ENCODE measurements at places on chromosomes 6 and 20. TPM values are rescaled to one million over a fixed set of nuclear protein-coding genes. Genes with fewer than 3 reads are reported as not detected.

Gene OOEP
- total RNA-seq, result 1.1 TPM

Gene CD24
- 1.4 TPM for total RNA-seq

Gene WFDC2
- total RNA-seq, result not detected

Gene GNMT
- total RNA-seq, result 2.6 TPM

Gene SPEF1
- total RNA-seq, result not detected

Gene C6orf141
- total RNA-seq, result not detected

Gene SALL4
- 0.42 TPM for total RNA-seq

Gene SIRPB1
- total RNA-seq, result 7.2 TPM

Gene TNXB
- total RNA-seq, result 15.2 TPM

Gene ATP6V1G2
- total RNA-seq, result 2.1 TPM

DNA sequence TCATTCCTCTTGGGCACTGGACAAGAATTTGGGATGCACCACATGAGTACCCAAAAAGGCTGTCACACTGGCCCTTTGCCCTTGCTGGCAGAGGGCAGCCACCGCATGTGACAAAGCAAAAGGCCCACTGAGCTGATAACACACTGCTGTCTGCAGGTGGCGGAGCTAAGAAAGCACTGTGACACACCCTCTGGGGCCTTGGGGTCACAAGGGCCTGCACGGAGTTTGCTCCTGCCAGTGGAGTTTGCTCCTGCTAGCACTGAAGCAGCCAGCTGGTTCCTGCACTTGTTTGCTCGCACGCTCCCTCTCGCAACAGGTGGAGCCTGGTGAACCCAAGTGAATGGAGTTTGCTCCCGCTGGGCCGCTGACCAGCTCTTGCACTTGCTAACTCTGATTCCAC, 132.6 kb downstream of the LCA5 start:
- H3K27me3 ChIP-seq, result no peaks in the 10 kb centered on the region
- no peak overlapping the region for H3K4me3 ChIP-seq
- no peaks in the 10 kb centered on the region for H3K36me3 ChIP-seq

GRCh38 chr6:66568271-66568670, 861.2 kb upstream of the EYS start:
- no peaks in the 10 kb centered on the region for H3K36me3 ChIP-seq
- H3K4me1 ChIP-seq, result no peaks in the 10 kb centered on the region
- H3K27me3 ChIP-seq, result no peaks in the 10 kb centered on the region
- H3K4me3 ChIP-seq, result no peak overlapping the region

DNA sequence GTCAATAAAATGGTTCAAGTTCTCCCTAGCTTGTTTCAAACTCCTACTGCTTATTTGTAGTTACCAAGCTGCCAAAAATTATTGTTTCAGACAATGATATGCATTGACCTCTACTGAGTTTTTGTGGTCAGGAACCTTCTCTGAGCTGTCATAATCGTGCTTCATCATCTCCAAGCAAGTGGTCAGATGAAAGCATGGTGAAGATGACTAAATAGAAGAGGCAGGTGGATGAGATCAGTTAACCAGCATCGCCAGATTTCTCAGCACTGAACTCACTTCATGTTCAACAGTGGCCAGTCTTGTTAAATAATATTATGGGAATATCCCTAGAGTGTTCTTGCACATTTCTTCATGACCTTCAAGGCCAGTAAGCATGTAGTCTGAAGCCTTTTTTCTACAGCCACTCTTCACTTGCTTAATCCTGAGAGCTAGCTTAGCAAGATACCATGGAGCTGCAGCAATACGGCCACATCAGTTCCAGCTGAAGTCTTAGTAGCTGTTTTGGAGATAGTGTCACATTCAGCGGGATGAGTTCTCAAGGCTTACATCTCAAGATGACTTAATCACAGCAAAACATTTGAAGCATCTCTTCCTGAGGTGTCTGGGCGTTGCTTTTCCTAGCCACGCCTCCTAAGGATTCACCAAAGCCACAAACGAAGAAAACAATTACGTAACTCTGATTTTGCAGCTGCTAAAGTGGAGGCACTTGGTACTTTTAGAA, 101.6 kb upstream of the TMEM30A start:
- no peak overlapping the region for H3K27ac ChIP-seq
- H3K36me3 ChIP-seq, result no peaks in the 10 kb centered on the region
- H3K27me3 ChIP-seq, result no peaks in the 10 kb centered on the region
- DNase-seq, result no peak

GRCh38 chr20:16953858-16954257, 205.7 kb downstream of the OTOR start:
- DNase-seq, result no peak
- no peaks in the 10 kb centered on the region for H3K36me3 ChIP-seq
- no peak overlapping the region for H3K27ac ChIP-seq
- H3K4me3 ChIP-seq, result no peak overlapping the region
- H3K27me3 ChIP-seq, result no peaks in the 10 kb centered on the region

GRCh38 chr6:150297327-150298029, 71.3 kb upstream of the IYD start:
- H3K36me3 ChIP-seq, result no peaks in the 10 kb centered on the region
- H3K27ac ChIP-seq, result no peak overlapping the region
- peaks cover 8% of the 10 kb centered on the region for H3K27me3 ChIP-seq
- no peaks in the 10 kb centered on the region for H3K4me1 ChIP-seq

- H3K4me3 ChIP-seq, result no peak overlapping the region
- H3K27ac ChIP-seq, result no peak overlapping the region
- no peaks in the 10 kb centered on the region for H3K27me3 ChIP-seq
- H3K36me3 ChIP-seq, result no peaks in the 10 kb centered on the region
- DNase-seq, result no peak
Observed at GRCh38 chr6:84897011-84897410, 132.6 kb upstream of the TBX18 start.

- H3K4me3 ChIP-seq, result no peak overlapping the region
- H3K27ac ChIP-seq, result no peak overlapping the region
- DNase-seq, result no peak
- H3K27me3 ChIP-seq, result no peaks in the 10 kb centered on the region
Observed at GRCh38 chr20:10857352-10858070, 183.7 kb upstream of the JAG1 start.

GRCh38 chr6:55958790-55959189, 83.4 kb upstream of the BMP5 start:
- H3K4me3 ChIP-seq, result no peak overlapping the region
- H3K27me3 ChIP-seq, result no peaks in the 10 kb centered on the region
- H3K36me3 ChIP-seq, result no peaks in the 10 kb centered on the region
- no peak overlapping the region for H3K27ac ChIP-seq
- no peaks in the 10 kb centered on the region for H3K4me1 ChIP-seq

DNA sequence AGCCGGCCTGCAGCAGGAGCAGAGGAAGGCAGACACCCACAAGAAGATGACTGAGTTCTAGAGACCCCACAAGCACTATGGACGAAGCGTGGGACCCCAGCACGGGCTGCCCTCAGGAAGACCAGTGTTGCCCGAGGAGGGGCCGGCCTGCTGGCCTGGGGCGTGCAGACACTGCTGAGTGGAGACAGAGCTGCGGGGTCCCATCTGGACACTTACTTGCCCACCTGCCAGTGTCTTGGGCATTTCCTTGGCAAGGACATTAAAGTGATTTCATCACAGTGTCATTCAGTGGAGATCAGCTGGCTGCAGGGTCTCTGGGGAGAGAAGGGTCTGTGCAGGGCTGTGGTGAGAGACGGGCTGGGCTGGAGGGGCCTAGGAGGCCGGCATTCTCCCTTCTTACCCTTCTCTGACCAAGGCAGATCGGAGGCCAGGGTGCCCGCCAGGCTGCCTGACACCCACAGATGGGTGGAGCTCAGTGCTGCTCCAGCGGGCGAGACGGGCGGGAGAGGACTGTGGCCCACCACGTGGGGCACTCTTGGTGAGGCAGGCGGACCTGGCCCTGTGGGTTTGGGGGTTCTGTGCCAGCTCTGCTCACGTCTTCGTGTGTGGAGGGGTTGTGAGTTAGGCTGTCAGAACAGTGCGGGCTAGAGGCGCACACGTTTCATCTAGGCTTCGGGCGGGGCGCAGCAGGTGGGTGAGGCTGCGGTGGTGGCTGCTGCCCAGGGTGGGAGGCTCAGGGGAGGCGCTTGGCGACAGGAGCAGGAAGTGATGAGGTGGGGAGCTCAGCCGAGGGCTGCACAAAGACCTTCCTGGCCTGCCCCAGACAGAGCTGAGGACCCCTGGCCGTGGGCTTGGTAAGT, at the start of gene LIME1:
Gene LIME1 (plus strand): TSS at position 806 of the 860 bp plus-strand sequence. CDS start 886 bp downstream, outside the sequence.
- peak within 1 kb of the TSS; percentile 62 for H3K4me3 ChIP-seq
- H3K27me3 ChIP-seq, result no peaks in the 10 kb centered on the region
- H3K4me1 ChIP-seq, result peaks cover 63% of the 10 kb centered on the region
- peak within 1 kb of the TSS; percentile 73 for H3K27ac ChIP-seq

DNA sequence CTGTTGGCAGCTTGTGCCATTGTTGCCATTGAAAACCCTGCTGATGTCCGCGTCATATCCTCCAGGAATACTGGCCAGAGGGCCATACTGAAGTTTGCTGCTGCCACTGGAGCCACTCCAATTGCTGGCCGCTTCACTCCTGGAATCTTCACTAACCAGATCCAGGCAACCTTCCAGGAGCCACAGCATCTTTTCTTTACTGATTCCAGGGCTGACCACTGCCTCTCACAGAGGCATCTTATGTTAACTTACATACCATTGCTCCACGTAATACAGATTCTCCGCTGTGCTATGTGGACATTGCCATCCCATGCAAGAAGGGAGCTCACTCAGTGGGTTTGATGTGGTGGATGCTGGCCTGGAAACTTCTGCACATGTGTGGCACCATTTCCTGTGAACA, 221.8 kb upstream of the FAM83B start:
- H3K4me1 ChIP-seq, result no peaks in the 10 kb centered on the region
- H3K4me3 ChIP-seq, result no peak overlapping the region
- no peak for DNase-seq
- H3K36me3 ChIP-seq, result no peaks in the 10 kb centered on the region

- H3K4me1 ChIP-seq, result no peaks in the 10 kb centered on the region
- no peak for DNase-seq
Observed at GRCh38 chr20:11067359-11067758, 393.6 kb upstream of the JAG1 start.

- H3K27me3 ChIP-seq, result no peaks in the 10 kb centered on the region
- DNase-seq, result no peak
- no peaks in the 10 kb centered on the region for H3K4me1 ChIP-seq
- H3K27ac ChIP-seq, result no peak overlapping the region
- H3K4me3 ChIP-seq, result no peak overlapping the region
Observed at GRCh38 chr6:113172531-113172966, 684.6 kb upstream of the MARCKS start.

DNA sequence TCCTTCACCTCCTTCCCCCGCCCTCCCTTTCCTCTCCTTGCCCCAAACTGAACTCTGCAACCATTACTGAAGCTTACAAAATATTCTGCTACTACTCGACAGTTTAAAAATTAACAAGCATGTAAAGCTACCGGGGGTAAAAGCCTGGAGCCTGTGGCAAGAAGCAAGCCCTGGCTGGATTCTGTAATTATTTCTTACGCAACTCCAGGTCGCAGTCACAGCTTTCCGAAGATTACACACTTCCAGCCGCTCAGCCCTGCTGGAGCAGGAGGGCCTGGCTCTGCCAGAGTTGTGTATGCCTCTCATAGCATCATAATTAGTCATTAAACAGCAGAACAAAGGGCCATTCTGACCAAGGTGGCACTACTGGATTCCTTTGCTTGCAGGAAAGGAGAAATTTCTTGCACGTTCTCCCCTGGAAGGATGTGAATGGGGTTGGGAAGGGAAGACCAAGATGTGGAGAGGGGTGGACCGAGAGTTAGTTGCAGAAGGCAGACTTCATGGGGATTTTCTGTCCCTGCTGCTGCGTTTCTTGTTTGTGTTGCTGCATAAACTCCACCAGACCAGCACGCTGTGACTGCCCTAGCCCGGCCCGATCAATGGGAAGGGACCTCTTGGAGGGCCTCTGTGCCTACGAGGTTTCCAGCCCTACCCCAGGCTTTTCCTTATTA, 23.6 kb downstream of the FOXQ1 start:
- H3K27me3 ChIP-seq, result no peaks in the 10 kb centered on the region
- no peaks in the 10 kb centered on the region for H3K36me3 ChIP-seq
- DNase-seq, result no peak

GRCh38 chr6:147548921-147549475, 40.5 kb downstream of the SAMD5 start:
- no peaks in the 10 kb centered on the region for H3K36me3 ChIP-seq
- H3K4me3 ChIP-seq, result no peak overlapping the region
- no peaks in the 10 kb centered on the region for H3K27me3 ChIP-seq
- H3K4me1 ChIP-seq, result no peaks in the 10 kb centered on the region
- no peak for DNase-seq

- no peak overlapping the region for H3K4me3 ChIP-seq
- peaks cover 59% of the 10 kb centered on the region for H3K36me3 ChIP-seq
- no peak for DNase-seq
- peaks cover 6% of the 10 kb centered on the region for H3K4me1 ChIP-seq
Observed at GRCh38 chr20:50565383-50565782, 55.2 kb downstream of the PTPN1 start.

DNA sequence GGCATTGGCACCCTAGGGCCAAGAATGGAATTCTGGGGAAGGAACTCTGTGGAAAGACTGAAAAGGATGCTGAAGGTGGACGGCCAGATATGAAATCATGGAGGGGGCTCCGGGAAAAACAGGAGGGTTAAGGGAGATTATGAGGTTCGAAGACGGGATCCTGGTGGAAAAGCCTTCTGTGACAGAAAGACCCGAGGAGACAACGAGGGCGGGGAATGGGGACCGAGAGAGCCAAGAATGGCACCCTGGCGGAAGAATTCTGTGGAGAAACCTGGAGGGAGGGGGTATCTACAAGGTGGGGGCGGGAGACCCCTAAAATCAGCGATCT, 426 bp downstream of the TRMT6 start:
- no peak for DNase-seq
- H3K36me3 ChIP-seq, result peaks cover 28% of the 10 kb centered on the region
- H3K27me3 ChIP-seq, result no peaks in the 10 kb centered on the region
- peak overlapping the region; percentile 48 for H3K27ac ChIP-seq
- H3K4me3 ChIP-seq, result peak overlapping the region; percentile 72
- peaks cover 24% of the 10 kb centered on the region for H3K4me1 ChIP-seq

GRCh38 chr6:43924222-43924702, 154.3 kb downstream of the VEGFA start:
- H3K27me3 ChIP-seq, result peaks cover 5% of the 10 kb centered on the region
- no peak overlapping the region for H3K27ac ChIP-seq
- H3K36me3 ChIP-seq, result no peaks in the 10 kb centered on the region
- H3K4me1 ChIP-seq, result peaks cover 38% of the 10 kb centered on the region

DNA sequence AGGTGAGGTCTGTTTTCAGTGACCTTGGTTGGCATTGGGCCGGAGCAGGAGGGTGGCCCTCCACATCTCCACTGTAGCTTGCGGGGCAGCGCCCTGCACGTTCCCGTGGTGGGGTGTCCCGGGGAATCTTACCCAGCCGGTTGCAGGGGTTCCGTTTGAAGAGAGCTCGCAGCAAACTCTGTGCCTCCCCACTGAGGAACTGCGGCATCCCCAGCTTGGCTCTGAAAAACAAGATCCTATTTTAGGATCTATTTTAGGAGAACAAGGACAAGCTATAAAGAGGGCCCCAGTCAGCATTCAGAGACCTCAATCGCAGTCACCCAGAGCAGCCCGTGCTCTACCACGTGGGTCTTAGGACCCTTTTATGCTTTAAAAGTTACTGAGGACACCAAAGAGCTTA, 97.8 kb downstream of the RAMACL start:
- H3K36me3 ChIP-seq, result no peaks in the 10 kb centered on the region
- H3K4me3 ChIP-seq, result no peak overlapping the region
- H3K27me3 ChIP-seq, result no peaks in the 10 kb centered on the region
- H3K4me1 ChIP-seq, result peaks cover 19% of the 10 kb centered on the region

- no peak overlapping the region for H3K27ac ChIP-seq
- H3K27me3 ChIP-seq, result no peaks in the 10 kb centered on the region
- no peak overlapping the region for H3K4me3 ChIP-seq
- DNase-seq, result no peak
Observed at GRCh38 chr6:53691252-53691651, 25.7 kb upstream of the KLHL31 start.

- DNase-seq, result peak; percentile 77
- peak overlapping the region; percentile 99 for H3K27ac ChIP-seq
- peak overlapping the region; percentile 99 for H3K4me3 ChIP-seq
- H3K27me3 ChIP-seq, result no peaks in the 10 kb centered on the region
- H3K36me3 ChIP-seq, result peaks cover 53% of the 10 kb centered on the region
Observed at GRCh38 chr6:33199687-33200218, 712 bp downstream of the RXRB start.

Measured in natural killer cell (primary cell).